ENCODE measurements at places on chromosomes 7 and 10.

DNA sequence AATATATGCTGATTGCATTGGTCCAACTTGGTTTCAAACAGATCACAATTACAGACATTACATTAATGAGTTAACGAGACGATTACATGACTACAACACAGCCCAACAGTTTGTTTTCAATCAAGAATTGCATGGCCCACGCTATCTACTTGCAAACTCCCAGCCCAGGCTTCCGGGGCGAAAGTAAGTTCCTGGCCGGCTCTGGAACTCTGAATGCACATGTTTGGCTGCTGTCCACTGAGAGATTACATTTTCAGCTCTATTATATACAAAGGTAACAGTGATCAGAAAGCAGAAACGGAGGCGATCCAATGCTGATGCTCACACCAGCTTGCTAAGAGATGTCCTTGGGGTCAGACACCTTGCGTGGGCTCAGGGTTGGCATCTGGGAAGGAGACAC lies 206.3 kb downstream of the FANK1 start:
- DNase-seq, result no peak

DNA sequence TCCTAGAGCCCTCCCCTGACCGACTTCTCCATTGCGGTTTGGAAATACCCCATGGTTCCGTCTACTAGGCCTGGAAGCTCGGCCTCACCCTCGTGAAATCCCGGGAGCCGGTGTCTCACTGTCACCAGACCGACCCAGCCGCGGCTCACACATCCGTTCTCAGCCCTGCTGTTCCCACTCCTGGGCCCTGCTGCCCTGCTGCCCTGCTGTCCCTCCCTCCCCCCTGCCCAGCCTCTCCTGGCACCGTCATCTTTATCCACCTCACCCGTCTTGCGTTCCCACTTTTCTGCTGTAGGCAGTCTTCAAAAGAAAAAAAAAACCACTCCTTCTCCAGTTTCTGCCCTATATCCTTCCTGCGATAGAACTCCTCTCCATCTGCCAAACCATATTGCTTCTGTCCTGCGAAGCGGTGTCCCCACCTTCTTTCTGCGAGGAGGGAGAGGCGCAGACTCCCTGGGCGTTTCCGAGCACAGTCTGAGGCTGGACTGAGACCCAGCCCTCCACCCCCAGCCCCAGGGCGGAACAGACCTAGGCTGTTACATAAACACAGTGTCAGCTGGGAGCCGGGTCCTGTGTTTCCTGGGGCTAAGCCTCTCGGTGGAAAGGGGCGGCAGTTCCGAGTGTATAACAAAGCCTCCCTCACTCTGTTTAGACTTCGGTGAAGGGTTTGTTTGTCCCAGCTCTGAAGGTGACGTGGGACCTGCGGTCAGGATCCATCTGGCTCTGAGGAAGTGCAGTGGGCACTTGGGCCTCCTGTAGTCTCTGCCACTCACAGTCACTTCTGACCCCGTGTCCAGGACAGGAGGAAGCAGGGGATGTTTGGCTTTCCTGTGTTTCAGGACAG lies 2.8 kb downstream of the AGAP3 start:
- no peak for DNase-seq

- DNase-seq, result no peak
Measured at GRCh38 chr7:26789481-26790184, 74.8 kb downstream of the SKAP2 start.

DNA sequence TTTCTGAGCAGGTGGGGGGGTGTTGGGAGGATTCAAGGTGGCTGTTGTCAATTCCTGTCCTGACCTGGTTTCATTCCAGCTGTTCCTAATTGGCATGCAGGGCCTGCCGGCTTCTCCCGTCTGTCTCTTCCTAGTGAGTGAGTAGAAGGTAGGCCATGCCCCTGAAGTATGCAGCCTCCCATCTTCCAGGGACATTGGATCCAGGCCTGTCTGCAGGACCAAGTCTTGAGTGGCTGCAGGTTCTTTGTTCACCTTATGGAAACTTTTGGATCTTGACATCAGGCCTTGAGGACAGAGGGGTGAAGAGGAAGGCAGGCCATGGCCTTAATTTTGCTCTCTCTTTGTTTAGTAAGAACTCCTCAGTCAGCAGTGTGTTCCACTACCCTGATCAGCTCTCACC lies 131.8 kb downstream of the SH2D4B start:
- no peak for DNase-seq

GRCh38 chr7:78062214-78062613 lies 263.6 kb downstream of the PHTF2 start:
- no peak for DNase-seq

DNA sequence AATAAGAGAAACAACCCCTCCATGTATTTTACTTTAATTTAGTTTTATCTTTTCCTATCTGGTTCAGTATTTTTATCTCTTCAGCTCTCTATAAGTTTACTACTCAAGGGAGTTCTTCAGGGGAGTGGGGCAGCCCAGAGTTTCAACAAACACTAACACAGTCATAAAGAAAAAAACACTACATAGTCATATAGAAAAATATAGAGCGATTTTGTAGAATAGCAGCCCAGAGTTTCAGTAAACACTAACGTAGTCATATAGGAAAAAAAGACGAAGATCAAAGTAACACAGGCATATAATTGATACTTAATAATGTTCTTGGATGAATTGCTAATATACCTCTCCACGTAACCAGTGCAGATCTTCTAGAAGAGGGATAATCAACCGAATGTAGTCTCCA lies 54.7 kb downstream of the PON1 start:
- no peak for DNase-seq

DNA sequence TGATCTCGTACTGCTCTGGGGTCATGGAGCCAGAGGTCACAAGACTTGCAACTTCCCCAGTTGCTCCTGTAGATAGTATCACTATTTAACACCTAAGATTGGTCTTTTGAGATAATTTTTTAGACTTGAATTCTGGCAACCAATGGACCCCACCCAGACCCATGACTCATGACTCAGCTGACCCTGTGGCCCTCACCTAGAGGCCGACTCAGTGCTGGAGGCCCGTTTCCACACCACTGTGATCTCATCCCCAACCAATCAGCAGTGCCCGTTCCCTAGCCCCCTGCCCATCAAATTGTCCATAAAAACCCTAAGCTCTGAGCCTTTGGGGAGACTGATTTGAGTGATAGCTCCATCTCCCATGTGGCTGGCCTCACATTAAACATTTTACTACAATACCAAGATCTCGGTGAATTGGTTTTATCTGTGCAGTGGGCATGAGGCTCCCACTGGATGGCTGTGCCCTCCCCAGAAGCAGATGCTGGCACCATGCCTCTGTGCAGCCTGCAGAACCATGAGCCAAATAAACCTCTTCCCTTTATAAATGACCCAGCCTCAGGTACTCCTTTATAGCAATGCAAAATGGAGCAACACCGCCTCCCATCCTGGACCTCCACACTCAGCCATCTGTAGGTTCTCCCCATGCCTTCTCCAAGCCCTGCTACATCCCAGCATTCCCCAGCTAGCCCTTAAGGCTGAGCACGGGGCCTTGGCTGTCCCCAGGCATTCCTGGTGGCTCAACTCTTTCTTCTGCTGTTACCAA lies 98.8 kb downstream of the PRKAG2 start:
- no peak for DNase-seq

DNA sequence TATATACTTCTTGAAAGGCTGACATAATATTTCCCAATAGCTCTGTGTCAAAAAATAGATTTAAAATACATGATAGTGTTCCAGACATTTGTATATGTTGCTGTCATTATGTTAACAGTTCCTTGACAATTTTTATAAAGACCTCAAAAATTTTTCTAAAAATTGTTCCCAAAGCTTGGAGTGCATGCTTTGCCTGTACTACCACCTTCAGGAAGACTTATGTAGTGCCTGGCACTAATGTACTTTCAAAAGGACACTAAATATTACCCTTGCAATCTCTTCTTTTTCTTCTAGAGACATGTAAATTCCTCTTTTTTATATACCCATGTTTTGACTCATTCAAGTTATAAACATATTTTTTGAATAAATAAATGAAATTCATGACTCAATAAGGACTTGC lies 48.0 kb upstream of the SP8 start:
- no peak for DNase-seq

- DNase-seq, result no peak
Measured at GRCh38 chr10:24357344-24358004, 148.5 kb downstream of the KIAA1217 start.

DNA sequence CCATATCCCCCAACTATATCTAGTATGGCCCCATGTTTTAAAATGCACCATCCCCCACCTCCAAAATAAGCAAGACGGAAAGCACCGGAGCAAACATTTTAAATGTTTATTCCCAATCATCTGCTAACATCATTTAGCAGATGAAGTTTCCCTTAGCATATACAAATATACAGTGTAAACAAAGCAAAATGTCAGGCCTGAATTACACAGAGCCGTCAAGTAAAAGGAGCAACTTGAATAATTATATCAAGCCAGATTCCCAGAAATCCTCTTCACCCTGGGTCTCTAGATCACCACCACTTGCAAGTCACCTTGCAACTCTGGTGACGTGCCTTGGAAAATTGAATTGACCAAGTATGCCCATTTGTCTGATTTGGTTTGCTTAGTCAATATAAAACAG lies 91.6 kb upstream of the COL1A2 start:
- no peak for DNase-seq

DNA sequence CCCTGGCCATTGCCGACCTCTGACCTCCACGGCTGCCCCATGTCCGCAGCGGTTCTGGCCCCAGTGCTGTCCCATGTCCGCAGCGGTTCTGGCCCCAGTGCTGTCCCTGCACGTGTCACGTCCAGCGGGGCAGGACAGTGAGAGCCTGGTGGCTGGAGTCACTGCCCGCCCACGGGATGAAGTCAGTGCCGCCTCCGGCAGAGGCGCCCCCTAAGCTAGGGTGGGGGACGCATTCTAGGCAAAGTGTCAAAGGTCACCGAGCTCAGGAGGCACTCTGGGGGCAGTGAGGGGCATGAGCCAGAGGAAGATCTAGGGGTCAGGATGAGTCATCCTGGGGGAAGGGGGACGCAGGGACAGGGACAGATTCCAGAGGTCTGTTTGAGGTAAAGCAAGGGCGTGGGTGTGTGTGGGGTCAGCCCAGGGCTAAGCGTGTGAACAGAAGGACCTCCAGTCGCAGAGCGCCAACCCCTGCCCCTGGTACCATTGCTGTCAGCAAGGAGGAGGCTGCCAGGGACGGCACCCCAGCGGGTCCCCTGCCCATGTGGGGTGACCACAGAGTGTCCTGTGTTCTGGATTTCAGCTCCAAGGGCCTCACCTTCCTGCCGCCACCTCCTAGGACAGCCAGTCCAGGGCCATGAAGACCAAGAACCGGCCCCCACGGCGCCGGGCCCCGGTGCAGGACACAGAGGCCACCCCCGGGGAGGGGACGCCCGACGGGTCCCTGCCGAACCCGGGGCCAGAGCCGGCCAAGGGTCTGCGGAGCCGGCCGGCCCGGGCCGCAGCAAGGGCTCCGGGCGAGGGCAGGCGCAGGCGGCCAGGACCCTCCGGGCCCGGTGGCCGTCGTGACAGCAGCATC lies 665 bp downstream of the BHLHA15 start:
- DNase-seq, result no peak

- DNase-seq, result no peak
Measured at GRCh38 chr10:89053555-89053954, 63.0 kb downstream of the FAS start.

GRCh38 chr10:71974489-71975021 lies 10.4 kb downstream of the CHST3 start:
- DNase-seq, result no peak

DNA sequence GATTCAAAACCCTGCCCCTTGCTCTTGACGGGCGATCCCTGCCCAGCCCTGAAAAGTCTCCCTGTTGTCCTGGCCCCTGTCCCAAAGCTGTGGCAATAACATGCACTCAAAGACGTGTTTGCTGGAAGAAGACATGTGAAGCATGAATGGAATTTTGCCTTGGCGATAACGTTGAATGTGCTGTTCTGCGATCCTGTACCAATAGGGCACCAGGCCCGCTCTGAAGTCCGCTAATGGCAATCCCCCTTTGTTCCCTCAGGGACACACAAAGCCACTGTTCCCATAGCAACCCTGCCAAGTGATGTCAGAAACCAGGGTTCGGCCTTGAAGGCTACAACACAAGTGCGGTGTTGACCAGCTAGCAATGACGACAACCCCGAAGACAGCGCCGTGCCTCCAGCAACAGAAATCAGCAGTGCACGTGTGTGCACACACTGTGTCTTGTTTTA lies 284.6 kb downstream of the KLF6 start:
- DNase-seq, result no peak

DNA sequence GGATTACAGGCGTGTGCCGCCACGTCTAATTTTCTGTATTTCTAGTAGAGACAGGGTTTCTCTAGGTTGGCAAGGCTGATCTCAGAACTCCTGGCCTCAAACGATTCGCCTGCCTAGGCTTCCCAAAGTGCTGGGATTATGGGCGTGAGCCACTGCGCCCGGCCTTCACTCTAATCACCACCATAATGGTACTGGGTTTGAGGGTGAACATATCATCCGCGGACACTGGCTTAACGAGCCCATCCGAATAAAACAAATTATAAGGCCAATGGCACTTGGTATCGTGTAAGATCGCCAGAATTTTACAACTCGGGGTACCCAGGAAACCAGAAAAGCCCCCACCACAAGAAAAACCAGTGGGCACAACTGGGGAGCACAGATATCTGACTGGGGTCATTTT lies 580 bp downstream of the FAM200A start:
- no peak for DNase-seq

- no peak for DNase-seq
Measured at GRCh38 chr7:81534996-81535395, 234.9 kb downstream of the HGF start.

GRCh38 chr7:27030393-27031050 lies 65.3 kb downstream of the HOXA1 start:
- DNase-seq, result no peak

- DNase-seq, result no peak
Measured at GRCh38 chr7:54663603-54664234, 95.3 kb downstream of the SEC61G start.

Data from stimulated activated CD4-positive, alpha-beta T cell treated with anti-CD3 and anti-CD28 coated beads, Interleukin-1b, Interleukin-23, amount 100 ng/mL, for 1 hour (primary cell).